ENCODE measurements at places on chromosomes 16 and 17.
A peak's percentile ranks its signal among the peaks of the same experiment; 100 is the strongest.

GRCh38 chr16:84806256-84806889, 13.4 kb upstream of the CRISPLD2 start:
- peak; percentile 23 for DNase-seq

DNA sequence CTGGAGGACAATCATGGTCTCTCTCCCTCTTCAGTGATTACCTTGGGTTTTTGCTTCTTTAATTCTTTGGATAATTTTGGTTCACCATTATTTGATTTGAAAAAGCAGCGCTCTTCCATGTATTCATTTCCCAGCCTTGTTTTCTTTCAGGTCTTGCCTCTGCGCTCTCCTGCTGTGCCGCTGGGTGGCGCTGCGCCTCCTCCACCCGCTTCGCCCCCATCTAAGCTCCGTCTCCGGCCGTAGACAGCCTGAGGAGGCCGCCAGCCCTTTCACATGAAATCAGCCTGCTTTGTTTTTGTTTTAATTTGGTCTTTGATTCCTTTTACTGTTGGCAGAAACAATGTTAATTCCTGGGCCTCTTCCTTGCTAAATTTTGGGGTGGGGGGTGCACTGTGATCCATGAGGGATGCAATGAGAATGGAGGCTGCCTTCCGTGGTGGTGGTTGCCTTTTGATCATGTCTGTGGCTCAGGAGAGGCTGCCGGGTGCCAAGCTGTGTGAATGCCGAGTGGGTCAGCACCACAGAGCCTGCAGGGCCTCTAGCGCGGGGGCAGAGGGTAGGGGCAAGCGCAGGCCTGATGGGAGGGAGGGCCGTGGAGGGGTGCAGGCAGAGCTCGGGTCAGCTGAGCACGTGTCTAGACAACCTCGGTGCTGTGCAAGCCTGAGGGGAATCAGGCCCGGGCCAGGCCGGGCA, 64.1 kb downstream of the PLD6 start:
- no peak for DNase-seq

- peak; percentile 41 for DNase-seq
Observed at GRCh38 chr17:65750631-65751115, 189.2 kb upstream of the AXIN2 start.

DNA sequence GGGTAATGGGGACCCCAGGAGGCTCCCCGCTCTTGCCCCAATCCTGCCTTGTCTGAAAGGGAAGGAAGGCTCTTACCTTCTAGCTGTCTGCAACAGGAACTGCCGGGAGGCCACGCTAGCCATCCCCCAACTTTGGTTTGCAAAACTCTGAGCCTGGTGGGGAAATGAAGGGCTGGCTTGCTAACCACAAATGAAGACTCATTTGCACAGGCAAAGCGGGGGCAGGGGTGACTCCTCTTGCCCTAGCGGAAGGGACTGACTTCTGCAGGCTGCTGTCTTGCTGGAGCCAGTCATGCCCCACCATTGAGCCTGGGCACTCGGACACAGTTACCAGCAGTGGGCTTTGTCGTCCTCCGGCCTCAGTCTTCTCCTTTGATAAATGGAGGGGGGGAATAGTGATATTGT, 52.6 kb downstream of the PLCG2 start:
- no peak for DNase-seq

GRCh38 chr16:72422308-72422897, 250.4 kb upstream of the PMFBP1 start:
- no peak for DNase-seq

- DNase-seq = no peak
Observed at GRCh38 chr16:16004314-16004749, 54.9 kb downstream of the ABCC1 start.

GRCh38 chr16:20803561-20804214, 2.6 kb downstream of the ERI2 start:
- DNase-seq = no peak

- no peak for DNase-seq
Observed at GRCh38 chr17:48259694-48260291, 152.2 kb downstream of the SNX11 start.

DNA sequence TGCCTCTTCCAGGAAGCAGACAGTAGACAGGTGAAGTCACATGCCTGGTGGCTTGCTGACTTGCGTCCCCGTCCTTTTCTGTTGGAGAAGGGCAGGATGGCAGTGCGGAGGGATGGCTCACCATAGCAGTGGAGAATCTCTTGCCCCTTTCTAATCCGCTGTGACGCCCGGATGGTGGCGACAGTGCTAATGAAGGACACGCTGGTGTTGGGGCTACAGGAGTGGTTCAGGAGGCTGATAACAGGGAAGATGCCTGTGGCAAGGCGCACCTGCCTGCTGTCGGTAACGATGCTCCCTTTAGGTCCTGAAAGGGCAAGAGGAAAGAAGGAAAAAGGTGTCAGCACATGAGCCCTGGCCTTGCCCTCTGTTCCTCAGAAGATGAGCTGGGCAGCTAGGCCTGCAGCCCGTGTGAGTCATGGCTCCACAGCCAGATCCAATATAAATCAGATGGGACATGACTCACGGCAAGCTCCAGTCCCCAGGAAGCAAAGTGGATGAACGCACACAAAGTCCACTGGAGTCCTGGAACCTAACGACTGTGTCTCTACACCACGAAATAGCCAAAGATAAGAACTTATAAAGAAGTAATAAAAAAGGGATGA, 25.5 kb downstream of the SERPINF1 start:
- no peak for DNase-seq

GRCh38 chr17:43900858-43901754, 6.2 kb downstream of the MPP2 start:
- DNase-seq = no peak

GRCh38 chr17:68462381-68463210, 5.3 kb upstream of the WIPI1 start:
- peak; percentile 21 for DNase-seq

- peak; percentile 53 for DNase-seq
Observed at GRCh38 chr17:10610884-10611283, 46.2 kb downstream of the MYH3 start.

GRCh38 chr17:60887614-60888028, 210.0 kb downstream of the BCAS3 start:
- no peak for DNase-seq

DNA sequence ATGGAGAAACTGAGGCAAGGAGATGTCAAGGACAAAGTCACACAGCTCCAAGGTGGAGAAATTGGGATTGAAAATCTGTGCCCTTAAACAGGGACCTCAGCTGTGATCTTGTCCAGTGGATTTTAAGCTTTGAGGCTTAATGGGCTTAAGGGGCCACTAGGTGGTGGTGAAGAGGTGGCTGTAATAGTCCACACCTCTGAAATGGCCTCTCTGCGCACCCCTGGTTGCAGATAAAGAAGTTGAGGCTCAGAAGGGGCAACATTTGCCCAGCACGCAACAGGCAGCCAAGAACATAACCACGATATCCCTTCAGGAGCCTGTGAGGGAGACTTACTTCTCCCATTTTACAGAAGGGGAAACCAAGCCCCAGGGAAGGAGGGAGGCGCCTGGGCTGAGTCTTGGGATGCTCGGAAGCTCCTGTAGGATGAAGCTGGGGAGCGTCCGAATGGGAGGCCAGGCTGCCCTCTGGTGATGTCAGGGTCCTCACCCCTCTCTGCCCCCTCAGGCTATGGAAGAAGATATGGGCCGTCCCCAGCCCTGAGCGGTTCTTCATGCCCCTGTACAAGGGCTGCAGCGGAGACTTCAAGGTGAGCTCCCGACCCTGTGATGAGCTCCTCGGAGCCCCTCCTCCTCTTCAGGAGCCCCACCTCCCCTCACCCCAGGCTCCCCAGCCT, 43.7 kb downstream of the IL21R start:
- DNase-seq = no peak

DNA sequence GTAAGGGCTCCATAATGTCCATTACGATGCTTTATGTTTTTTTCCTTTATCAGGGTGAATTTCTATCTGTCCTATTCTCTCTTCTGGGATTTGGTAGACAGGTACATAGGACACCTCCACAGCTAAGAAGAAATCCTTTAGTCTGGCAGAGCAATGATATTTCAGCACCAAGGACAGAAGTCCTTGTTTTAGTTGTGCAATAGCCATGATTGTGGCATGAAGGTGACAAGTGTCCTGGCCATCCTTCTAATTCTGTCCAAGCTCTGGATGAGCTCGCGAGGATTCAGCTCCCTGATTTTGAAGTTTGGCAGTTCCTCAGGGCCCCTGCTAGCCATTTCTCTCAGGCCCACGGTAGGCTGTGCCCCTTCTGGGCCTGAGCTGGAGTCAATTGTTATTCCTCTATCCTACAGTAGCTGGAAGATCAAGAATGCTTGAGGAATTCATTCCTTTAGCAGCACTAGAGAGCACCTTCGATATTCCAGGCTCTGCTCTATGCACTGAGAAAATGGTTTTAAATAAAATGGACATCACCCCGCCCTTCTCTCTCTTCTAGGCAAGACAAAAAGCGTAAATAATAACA, 320.8 kb downstream of the XYLT1 start:
- DNase-seq = no peak

DNA sequence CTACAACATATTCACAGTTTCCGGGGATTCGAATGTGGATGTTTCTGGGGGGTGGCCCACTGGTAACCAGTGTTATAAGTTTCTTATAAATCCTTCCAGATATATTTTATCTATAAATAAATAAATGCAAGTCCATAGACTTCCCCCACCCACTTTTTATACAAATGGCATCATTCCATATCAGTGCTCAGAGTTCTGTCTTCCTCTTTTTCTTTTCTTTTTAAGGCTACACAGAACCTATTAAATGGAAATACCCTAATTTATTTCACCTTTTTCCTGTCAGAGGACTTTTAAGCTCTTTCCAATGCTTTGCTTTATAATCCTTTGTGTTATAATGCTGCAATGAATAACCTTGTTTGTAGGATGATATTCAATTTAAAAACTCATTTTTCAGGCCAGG, 3.8 kb downstream of the LGALS9 start:
- DNase-seq = no peak

DNA sequence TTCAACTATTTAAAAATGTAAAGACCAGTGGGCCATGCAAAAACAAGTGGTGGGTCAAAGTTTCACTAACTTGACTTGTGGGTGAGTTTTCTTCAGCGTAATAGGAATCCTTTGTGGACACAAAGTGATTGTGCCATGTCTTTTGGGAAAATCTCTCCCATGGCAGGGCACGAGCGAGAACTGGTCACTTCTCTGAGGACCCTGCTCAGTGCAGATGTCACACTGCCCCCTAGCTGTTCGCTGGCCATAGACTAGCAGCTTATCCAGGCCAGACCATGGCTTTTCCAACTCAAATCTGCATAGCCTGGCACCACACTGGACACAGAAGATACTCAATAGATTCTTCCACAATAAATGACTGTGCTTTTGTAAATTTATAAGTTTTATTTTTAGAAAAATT, 306.0 kb upstream of the CCL2 start:
- DNase-seq = no peak

- no peak for DNase-seq
Observed at GRCh38 chr17:81916234-81917001, 1.6 kb downstream of the SIRT7 start.

DNA sequence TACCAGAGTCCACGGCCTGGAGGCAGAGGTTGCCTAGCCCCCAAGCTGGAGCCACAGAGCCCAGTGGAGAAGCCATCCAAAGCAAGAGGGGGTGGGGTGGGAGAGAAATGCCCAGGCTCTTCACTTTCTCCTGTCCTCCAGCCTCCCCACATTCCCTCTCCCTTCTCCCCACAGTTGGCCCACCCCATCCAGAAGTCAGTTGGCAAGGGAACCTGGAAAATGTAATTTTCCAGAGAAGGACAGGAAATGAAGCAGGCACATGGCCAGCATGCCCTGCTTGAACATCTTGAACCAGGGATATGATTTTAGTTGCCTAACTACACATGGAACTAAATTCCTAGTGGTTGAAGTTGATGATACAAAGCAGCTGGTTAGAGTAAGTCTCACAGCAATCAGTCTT, 73.3 kb upstream of the IRX6 start:
- no peak for DNase-seq

DNA sequence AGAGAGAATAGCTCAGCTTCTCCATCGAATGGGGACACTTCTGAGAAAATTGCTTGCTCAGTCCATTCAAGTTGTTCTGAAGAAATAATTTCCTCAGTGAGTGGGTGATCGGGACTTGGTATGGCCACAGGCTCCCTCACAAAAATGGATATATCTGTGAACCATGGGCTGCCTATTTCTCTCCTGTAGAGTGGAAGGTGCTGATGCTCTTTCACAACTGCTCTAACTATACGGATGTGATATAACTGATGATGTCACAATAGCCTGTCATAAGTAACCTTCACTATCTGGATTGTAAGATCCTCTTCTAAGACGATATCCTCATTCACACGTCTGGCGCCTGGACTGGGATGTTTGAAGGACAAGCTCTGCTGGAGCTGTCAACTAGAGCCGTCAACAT, 4.7 kb upstream of the CCL18 start:
- no peak for DNase-seq

- DNase-seq = no peak
Observed at GRCh38 chr16:53534206-53534605, 31.2 kb upstream of the AKTIP start.

- no peak for DNase-seq
Observed at GRCh38 chr16:63787014-63787413, 1334.8 kb downstream of the CDH11 start.

GRCh38 chr16:63461248-63461841, 1425.1 kb upstream of the CDH8 start:
- DNase-seq = no peak

DNA sequence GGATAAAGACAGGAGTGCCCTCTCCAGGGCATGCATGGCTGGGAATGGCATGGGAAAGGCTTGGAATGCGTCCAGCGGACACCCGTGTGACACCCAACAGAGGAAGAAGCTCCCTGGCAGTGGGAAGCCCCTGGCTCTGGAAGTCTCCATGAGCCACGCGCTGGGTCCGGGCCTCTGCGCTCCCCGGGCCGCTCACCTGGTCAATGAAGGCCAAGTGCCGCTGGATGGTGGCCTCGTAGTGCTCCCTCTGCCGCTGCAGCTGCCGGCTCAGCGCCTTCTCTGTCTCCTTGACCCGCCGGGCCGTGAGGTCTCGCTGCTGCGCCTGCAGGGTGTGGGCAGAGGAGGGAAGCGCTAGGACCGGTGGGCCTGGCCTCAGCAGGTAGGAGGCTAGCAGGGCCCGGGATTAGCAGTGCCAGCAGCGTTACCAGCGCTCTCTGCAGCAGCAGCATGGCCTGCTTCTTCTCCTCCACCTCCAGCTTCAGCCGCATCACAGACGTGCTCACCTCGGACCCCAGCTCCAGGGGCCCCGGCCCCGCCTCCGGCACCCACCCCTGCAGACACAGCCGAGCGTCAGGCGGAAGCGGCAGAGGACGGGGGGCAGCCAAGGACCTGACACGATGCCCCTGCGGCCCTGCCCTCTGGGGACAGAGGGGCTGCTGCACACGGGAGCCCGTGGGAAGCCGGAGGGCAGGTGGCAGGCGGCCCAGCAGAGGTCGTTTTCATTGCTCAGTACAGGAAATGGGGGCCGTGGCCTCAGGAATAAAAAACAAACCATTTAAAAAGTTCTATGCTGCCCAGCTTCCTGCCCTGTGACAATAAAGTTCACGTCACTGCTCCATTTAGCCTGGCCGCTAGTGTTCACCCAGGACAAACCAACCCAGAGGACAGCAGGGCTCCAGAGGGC, 26.0 kb downstream of the CEP131 start:
- DNase-seq = no peak

DNA sequence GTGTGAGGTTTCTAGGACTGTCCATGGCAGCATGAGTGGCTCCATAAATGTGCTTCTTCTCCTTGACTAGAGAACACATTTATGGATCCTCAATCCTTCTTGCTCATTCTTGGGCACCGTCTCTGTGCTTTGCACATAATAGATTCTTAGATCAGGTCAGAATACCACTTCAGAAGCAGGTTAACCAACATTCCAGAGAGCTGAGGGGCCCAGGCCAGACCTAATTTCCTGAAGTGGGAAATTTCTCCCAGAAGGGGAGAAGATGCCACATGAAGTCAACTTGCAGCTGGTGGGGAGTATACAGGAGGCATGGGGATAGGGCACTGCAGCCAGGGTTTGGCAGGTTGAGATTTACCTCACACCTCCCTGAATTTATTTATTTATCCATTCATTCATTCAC, 24.4 kb upstream of the VAT1L start:
- DNase-seq = no peak
